Naive thymus-derived CD4-positive, alpha-beta T cell (primary cell): ENCODE measurements at places on chromosomes 6 and 20. TPM values are rescaled to one million over a fixed set of nuclear protein-coding genes. Genes with fewer than 3 reads are reported as not detected.

Gene IL17F
- polyA plus RNA-seq, result not detected

Gene C6orf118
- polyA plus RNA-seq, result not detected

Gene POM121L2
- polyA plus RNA-seq, result not detected

Gene CEP162
- polyA plus RNA-seq, result 3.9 TPM

Gene MYLK4
- polyA plus RNA-seq, result 0.23 TPM

Gene SRSF12
- not detected for polyA plus RNA-seq

Gene HDAC2
- polyA plus RNA-seq, result 87.8 TPM

Gene PDCD2
- 117 TPM for polyA plus RNA-seq

Gene KHDC1L
- not detected for polyA plus RNA-seq

Gene TCF21
- not detected for polyA plus RNA-seq

Gene CDK5RAP1
- 48.1 TPM for polyA plus RNA-seq

Gene CTCFL
- polyA plus RNA-seq, result not detected

Gene PERP
- polyA plus RNA-seq, result 0.11 TPM

Gene RIPPLY2
- polyA plus RNA-seq, result not detected

Gene IER3
- polyA plus RNA-seq, result 2.2 TPM

Gene ANKRD66
- polyA plus RNA-seq, result not detected

DNA sequence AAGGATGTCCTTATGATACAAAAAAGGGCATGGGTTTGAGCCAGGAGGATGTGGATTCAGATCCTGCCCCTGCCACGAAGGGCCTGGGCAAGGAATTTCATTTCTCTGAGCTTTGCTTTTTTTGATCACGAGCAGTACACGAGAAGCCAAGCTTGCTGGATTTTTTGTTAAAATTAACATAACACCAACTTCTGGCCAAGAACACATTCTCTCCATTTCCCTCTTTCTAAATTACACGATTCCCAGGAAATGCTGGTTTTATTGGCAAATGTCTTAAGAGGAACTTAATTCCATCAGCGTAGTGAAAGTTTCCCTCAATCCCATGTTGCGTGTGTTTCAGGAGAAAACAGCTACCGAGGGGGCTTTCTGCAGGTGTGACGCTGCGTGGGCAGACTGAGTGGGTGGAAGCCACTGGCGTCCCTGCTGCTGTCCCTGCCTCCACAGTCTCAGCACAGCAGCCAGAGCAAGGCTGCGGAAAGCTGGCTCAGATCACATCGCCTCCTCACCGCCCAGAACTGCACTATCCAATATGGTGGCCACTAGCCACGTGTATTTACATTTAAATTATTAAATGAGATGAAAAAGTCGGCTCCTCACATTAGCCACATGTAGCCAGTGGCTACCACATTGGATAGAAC, 120.8 kb upstream of the INSM1 start:
- no peak for DNase-seq

GRCh38 chr20:10412591-10413408, 21.2 kb downstream of the MKKS start:
- no peak for DNase-seq

- no peak for DNase-seq
Observed at GRCh38 chr6:99530627-99531026, 15.4 kb upstream of the USP45 start.

- no peak for DNase-seq
Observed at GRCh38 chr6:163309491-163310026, 105.0 kb upstream of the QKI start.

DNA sequence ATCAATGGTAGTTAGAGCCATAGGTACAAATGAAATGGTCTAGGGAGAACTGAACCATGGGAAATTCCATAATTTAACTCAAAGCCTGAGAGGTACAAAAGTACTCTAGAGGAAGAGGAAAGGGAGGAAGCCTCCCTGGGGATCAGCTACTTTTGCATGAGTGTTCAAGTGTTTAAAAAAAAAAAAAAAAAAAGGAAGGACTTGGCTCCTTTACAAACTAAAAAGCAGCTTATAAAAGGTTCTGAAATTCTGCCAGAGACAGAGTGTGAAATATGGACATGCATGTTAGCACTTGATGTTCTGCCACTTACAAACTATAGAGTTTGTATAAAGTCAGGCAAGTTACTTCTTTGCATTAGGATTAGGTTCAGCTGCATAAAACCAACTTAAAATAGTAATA, 290.0 kb downstream of the TBC1D7 start:
- DNase-seq, result no peak

- no peak for DNase-seq
Observed at GRCh38 chr6:105804424-105804823, 281.7 kb upstream of the PRDM1 start.

DNA sequence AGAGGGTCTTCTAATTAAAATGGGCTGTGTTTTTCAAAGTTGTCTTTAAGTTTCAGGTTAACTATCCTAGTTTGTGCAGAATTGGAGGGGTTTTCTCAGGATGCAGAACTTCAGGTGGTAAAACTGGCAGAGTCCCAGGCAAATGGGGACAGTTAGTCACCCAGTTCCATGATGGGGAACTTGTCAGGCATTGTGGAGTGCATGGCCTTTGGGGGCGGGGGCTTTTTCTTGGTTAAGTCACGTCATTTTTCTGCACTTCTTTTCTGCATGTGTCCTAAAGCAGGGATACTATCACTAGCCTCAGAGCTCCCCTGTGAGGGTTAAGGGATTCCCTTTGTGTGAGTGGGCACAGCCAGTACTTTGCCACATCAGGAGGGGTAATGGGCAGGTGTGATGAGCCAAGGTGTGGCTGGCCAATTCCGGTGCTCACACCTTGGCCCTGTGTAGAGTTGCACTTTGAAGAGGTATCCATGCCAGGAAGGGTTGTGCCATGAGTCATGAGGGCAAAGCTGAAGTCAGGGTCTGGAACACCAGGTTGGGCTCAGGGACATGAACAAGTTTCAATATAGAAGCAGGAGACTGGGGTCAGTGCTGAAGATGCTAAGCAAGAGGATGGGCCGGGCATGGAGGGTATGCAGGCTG, 126.0 kb upstream of the RREB1 start:
- DNase-seq, result no peak

DNA sequence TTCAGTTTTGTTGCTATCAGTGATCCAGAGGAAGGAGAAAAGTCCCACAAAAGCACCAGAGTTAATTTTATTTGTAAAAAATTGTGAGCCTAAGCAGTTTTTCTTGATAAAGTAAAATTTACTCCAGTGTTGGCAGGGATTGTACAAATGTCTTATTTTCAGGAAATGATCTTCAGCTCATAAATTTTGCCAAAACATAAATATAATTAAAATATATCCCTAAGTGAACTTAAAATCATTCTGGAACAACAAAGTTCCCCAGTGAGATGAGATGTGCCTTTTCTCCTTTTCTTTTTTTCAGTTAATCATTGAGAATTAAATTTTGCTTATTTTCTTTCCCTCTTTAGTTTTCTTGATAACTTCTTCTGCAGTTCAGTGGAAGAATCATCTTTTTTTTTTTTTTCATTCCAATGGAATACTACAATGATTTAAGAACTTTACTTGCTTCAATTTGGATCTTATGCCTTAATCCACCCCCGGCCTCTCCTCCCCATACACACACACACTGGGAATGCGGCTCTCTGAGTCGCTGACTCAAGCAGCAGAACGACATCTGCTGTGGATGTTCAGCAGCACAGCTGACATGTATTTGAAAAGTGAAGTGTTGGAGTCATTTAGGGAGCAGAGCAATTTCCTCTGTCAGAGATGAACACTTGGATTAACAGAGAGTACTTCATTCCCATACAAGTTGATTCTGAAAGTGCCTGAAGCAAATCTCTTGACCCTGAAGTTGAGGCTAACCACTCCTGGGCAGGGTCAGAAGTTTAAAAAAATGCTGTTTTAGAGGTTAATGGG, 27.7 kb upstream of the LAMA4 start:
- no peak for DNase-seq

GRCh38 chr6:44029444-44030185, 97.6 kb downstream of the MRPL14 start:
- DNase-seq, result no peak

GRCh38 chr6:43129434-43130194, 41.5 kb upstream of the SRF start:
- DNase-seq, result no peak

- DNase-seq, result no peak
Observed at GRCh38 chr6:169185011-169185521, 68.6 kb downstream of the THBS2 start.

DNA sequence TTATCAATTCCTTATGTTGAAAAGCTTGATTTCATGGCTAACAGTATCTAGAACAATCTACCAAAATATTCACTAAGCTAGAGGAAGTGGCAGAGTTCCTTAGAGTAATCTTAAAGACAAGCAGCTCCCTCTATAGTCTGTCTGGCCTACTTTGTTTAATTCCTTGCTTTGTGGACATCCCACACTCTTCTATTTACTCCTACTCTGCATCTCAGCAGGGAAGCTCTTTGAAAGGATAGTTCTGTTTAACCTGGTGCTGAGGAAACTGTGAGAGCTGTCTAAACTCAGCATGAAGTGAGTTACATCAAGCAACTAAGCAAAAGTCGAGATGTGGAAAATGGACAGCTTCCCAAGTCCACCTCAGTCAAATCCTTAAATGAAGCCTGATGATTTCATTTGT, 4.3 kb downstream of the REV3L start:
- peak; percentile 44 for DNase-seq

- no peak for DNase-seq
Observed at GRCh38 chr6:37238381-37238780, 19.2 kb upstream of the TBC1D22B start.

- DNase-seq, result no peak
Observed at GRCh38 chr6:137173501-137173900, at the start of gene IL22RA2. TSS of gene IL22RA2 (minus strand) at chr6:137173644. CDS start at chr6:137161749, 11,895 bp downstream.

DNA sequence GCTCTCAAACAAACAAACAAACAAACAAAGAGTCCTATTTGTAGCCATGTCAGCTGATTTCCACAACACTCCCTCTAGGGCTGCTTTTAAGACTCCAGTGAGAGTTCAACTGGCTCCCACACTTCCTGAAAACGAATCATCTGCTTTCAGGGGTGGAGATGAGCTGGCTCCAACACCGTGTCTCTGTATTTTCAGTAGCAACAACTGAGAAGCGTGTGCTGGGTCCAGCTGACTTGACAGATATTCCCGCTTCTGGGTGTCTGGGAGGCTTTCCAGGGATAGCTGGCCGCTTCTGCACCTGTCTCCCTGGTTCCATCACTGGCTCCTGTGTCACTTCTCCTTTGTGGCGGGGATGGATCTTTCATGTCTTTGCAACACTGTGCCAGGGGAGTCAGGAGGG, 272.5 kb upstream of the SOX4 start:
- DNase-seq, result no peak

- DNase-seq, result no peak
Observed at GRCh38 chr6:74137911-74138310, 441.9 kb downstream of the CD109 start.

- DNase-seq, result no peak
Observed at GRCh38 chr6:130932438-130932837, 105.2 kb downstream of the SMLR1 start.

DNA sequence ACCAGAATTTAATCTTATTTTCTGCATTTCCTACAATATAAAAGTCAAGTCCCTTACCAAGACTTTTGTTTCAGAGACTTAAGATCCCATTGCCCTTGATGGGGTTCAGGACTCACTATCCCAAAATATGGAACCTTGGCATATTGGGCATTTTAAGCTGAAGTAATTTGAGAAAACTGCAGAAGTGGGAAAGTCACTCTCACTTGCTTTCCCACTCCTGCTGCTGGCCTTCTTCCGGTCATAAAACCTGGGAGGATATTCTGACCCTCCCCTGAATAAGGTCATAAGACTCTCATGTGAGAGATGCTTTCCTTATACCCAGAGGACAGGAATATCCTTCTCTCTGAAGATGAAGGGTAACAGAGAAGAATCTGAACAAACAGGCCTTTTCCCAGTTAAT, 92.8 kb upstream of the IFNGR1 start:
- DNase-seq, result no peak

GRCh38 chr6:142816031-142816430, 128.9 kb downstream of the HIVEP2 start:
- DNase-seq, result no peak

GRCh38 chr20:33828967-33829560, 17.9 kb downstream of the CHMP4B start:
- DNase-seq, result no peak

- DNase-seq, result no peak
Observed at GRCh38 chr20:39538317-39538716, 576.2 kb downstream of the DHX35 start.

- DNase-seq, result no peak
Observed at GRCh38 chr6:137840252-137840651, 26.8 kb upstream of the TNFAIP3 start.

GRCh38 chr6:53928641-53929040, 133.8 kb downstream of the LRRC1 start:
- DNase-seq, result no peak

DNA sequence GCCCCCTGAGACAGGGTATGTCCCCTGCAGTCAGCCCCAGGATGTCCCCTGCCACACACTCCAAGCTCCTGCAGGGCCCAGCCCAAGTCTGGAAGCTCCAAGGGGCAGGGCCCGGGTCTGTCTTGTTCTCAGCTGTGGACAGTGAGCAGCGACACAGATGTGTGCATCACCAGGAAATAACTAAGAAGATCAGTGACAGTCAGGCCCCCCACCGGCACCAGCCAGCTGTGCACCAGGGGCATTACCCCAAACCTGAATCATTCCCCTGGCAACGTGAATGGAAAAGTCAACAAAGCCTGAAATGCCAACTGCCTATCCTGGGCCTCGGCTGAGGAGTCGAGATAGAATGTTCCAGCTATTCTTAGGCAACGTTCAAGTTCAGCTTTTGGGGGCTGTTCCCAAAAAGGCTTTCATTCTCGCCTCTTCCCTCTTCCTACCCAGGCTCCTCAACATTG, 105.0 kb downstream of the PREX1 start:
- no peak for DNase-seq

DNA sequence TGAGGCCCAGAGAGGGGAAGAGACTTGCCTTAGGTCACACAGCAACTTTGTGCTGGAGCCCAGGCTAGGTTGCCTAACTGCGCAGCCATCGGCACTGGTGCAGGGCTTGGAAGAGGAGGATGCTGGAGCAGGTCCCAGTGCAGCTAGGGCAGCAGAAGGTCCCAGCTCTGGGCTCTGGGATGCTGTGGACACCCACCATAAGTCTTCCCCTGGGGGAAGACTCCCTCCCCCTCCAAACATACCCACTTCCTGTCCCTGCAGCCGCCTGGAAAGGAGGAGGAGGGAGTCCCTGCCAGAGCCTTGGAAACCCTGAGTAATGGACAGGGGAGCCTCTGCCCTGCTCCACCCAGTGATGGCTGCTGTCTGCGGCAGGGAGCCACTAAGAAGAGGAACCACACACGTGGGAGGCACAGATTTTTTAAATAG, 93.6 kb downstream of the NCR2 start:
- no peak for DNase-seq

- no peak for DNase-seq
Observed at GRCh38 chr20:15806105-15806504, 767.1 kb downstream of the KIF16B start.

- no peak for DNase-seq
Observed at GRCh38 chr20:36895036-36895435, 19.1 kb downstream of the TLDC2 start.

DNA sequence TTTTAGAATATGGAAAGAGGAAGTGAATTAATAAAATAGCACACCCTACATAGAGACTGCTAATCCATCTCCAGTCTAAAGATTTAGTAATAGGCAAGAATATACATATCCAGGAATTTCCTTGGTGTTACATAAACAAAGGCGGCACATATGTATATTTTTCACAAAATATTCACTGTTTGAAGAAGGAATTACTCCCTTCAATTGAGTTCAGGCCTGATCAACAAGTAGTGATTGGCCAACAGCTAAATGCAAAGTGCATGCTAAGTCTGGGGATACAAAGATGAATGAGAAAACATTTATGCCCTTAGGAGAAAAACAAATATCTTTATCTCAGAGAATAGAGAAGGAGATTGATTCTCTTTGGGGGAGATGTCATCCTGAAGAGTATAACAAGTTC, 6.5 kb upstream of the HCRTR2 start:
- DNase-seq, result no peak

- DNase-seq, result no peak
Observed at GRCh38 chr6:166553563-166554271, 32.8 kb downstream of the RAMACL start.
